ENCODE measurements at places on chromosomes 2 and 18.

DNA sequence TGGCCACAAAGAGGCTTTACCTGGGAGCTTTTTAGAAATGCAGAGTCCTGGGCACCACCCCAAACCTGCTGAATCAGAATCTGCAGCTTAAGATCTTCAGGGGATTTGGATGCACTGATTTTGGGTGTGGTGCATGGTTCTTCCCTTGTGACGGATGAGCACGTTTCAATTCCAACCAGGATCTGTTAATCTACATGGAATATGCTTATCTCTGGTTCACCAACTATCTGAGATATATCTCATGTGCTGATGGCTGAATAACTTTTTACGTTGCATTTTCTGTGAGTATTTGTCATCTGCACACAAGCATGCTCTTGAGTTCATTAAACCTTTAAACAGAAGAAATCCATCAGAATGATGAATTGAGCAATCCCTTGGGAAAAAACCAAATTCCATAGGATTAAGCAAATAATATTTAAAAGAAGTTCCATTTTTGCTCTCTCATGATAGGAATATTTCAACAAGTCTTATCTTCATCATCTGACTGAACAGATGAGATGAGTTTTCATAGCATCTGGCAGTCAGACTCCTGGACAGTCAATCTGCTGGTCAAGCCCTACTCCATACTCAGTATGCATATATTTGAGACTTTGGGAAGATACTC lies 120.6 kb downstream of the PLB1 start:
- H3K27ac ChIP-seq = no peak overlapping the region
- H3K27me3 ChIP-seq = no peaks in the 10 kb centered on the region
- no peak for DNase-seq
- H3K4me1 ChIP-seq = peaks cover 11% of the 10 kb centered on the region
- no peaks in the 10 kb centered on the region for H3K36me3 ChIP-seq
- no peak overlapping the region for H3K4me3 ChIP-seq

DNA sequence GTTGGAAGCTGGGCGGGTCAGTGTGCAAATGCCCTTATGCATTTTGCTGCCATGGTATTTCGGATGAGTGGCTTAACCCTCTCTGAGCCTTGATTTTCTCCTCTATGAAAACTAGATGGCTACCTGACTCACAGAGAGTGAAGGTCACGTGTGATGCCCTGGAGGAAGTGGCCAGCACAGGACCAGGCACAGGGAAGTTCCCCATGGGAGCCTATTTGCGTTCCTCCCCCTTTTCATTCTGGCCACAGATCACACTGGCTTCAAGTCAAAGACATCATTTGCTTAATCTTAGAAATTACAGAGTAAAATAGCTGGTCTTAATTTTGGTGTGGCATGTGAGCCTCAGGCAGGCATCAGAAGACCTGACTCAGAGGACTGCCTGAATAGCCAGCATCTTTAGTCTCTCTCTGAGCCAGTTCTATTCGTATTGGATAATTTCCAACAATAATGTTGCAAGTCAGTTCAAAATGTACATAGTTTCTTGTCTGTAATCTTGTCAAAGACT lies 57.6 kb upstream of the CD302 start:
- H3K4me1 ChIP-seq = no peaks in the 10 kb centered on the region
- DNase-seq = no peak
- no peaks in the 10 kb centered on the region for H3K36me3 ChIP-seq

DNA sequence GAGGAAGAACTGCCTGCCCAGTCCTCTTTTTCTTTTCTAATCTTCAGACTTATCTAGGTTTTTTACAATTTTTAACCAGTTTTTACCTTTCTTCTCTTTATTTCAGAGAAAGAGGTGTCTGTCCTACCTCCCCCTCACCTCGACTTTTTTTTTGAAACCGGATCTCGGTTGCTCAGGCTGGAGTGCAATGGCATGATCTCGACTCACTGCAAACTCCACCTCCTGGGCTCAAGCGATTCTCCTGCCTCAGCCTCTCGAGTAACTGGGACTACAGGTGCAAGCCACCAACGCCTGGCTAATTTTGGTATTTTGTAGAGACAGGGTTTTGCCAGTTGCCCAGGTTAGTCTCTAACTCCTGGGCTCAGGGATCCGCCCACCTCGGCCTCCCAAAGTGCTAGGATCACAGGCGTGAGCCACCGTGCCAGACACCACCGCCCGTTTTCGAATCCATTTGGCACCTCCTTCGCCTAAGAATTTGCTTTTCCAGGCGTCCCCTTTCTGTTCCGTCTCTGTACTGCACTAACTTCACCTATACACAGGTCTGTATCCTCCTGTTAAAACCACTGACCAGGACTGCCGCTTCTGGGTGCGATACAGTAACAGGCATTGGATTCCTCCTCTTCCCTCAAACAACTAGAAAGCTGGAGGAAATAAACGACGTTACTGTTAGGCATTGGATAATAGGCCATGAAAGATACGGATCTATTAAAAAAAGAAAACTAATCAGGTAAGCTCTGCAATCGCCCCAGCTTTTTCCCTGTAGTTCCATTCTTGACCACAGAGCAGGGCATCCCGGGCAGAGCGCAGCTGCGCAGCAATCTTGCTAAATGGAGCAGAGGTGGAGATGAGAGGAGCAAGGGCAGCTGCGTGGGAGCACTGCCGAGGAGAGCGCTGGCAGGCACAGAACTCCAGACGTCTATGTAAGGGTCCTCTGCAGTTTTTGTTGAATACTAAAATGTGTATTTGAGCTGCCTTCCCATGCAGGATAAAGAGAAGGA lies 69.9 kb downstream of the ZC3H6 start:
- no peaks in the 10 kb centered on the region for H3K27me3 ChIP-seq
- no peak for DNase-seq
- peaks cover 18% of the 10 kb centered on the region for H3K4me1 ChIP-seq
- no peak overlapping the region for H3K4me3 ChIP-seq

GRCh38 chr18:3748086-3748485 lies 298.1 kb downstream of the TGIF1 start:
- H3K27me3 ChIP-seq = no peaks in the 10 kb centered on the region
- no peak for DNase-seq
- H3K4me1 ChIP-seq = no peaks in the 10 kb centered on the region
- H3K27ac ChIP-seq = no peak overlapping the region
- H3K36me3 ChIP-seq = no peaks in the 10 kb centered on the region

DNA sequence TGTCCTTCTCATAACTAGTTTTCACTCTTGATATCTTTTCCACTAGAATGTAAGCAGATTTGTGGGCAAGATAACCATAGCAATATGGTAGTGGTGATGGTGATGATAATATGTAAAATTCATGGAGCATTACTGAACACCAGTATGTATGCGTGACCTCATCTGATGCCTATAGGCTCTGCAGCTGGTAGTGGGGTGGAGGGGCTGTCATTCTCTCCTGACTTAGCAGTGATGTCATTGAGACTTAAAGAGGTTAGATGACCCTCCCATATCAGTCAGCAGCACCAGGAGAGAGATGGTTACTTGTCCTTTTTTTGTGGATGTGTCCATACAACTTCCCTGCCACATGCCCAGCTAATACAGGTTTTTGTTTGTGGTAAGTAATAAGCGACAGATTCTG lies 27.9 kb downstream of the PARD3B start:
- H3K36me3 ChIP-seq = no peaks in the 10 kb centered on the region
- no peak overlapping the region for H3K27ac ChIP-seq
- H3K4me3 ChIP-seq = no peak overlapping the region
- no peaks in the 10 kb centered on the region for H3K27me3 ChIP-seq

DNA sequence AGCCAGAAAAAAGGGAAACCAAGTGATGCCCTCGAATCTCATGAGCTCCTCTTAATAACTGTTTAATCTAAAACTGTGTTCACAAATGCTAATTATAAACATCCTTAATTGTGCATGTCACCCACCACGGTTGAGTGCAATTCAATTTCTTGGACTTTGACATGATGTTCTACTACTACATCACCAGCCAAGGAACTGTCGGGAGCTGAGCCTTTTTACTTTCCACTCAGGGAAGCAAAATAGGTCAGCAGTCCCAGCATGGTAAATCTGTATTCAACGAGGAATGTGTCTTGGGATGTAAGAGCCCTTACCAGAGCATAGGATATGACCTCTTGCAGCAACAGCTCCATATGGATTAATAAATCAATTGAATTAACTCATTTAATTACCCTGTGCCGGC lies 20.8 kb upstream of the REG3G start:
- no peaks in the 10 kb centered on the region for H3K4me1 ChIP-seq
- H3K4me3 ChIP-seq = no peak overlapping the region
- H3K27ac ChIP-seq = no peak overlapping the region
- H3K27me3 ChIP-seq = no peaks in the 10 kb centered on the region

GRCh38 chr2:230158468-230158867 lies 61.3 kb downstream of the SP110 start:
- no peaks in the 10 kb centered on the region for H3K4me1 ChIP-seq
- H3K27me3 ChIP-seq = no peaks in the 10 kb centered on the region
